ENCODE measurements at places on chromosomes 16 and 17. TPM values are rescaled to one million over a fixed set of nuclear protein-coding genes. Genes with fewer than 3 reads are reported as not detected.

- DNase-seq = no peak
Measured at GRCh38 chr17:28788100-28788499, 44.3 kb downstream of the TRAF4 start.

GRCh38 chr17:4833178-4833940 lies at the start of gene MINK1:
TSS of gene MINK1 (plus strand) at chr17:4833340. CDS start at chr17:4833584, 244 bp downstream.
- DNase-seq = peak; percentile 95

- DNase-seq = no peak
Measured at GRCh38 chr17:82846061-82846691, 6.4 kb upstream of the ZNF750 start.

OR2C1 gene
- total RNA-seq = not detected

DNA sequence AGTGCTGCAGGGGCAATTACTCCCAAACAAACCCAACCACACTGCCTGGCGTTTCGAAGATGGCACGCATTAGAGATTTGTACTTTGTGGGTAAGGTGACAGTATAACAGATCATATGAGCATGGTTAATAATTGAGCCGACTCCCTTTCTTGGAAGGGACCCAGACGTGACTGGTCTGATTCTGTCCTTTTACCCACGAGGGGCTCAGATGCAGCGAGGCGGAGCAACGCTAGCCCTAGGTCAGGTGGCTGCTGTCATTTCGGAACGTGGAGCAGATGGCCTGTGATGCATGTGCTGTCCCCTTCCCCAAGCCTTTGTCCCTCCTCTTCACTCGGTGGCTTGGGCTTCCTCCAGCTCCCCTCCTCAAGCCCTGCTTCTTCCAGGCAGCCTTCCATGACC lies 84.2 kb downstream of the SNX29 start:
- peak; percentile 98 for DNase-seq

DOK4 gene
- total RNA-seq = 21.9 TPM

PPP1R27 gene
- not detected for total RNA-seq

- no peak for DNase-seq
Measured at GRCh38 chr16:86377251-86378022, 132.9 kb upstream of the FOXF1 start.

GRCh38 chr17:12618557-12618956 lies 47.1 kb upstream of the MYOCD start:
- DNase-seq = no peak

DRC7 gene
- 0.35 TPM for total RNA-seq

LAT gene
- total RNA-seq = 48.8 TPM

TEX19 gene
- total RNA-seq = 1.9 TPM

- DNase-seq = peak; percentile 23
Measured at GRCh38 chr17:74610108-74610507, 13.4 kb downstream of the CD300E start.

DNA sequence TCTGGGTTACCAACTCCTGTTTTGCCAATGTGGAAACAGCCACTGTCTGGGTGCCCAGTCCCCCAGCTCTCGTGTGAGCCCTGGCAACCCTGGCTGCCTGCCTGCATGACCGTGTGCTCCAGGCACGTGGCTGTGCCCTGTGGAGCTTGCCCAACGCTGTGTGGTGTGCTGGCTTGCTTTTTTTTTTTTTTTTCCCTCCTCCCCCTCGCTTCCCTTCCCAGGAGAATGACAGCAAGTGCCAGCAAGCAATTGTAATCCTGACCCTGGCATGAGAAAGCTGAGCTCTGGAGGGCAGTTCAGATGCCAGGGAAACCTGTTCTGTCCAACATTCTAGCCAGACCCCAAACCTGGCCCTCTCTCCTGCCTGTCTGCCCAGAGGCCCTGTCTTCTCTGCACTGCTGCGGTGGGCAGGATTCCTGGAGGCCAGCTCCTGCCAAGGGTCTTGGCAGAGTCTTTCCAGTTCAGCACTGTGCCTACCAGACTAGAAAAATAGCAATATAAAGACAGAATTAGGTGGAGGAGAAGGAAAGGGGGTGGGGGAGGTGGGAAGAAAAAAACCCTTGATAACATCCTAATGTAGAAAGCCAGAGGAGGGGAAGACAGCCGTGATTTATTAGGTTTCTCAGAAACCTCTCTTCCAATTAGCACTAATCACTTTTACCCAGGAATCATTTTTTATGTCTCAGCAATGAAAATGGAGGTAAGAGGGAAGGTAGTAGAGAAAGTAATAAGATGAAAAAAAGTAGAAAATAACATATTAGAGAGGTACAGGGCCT lies 9.0 kb downstream of the HLF start:
- peak; percentile 14 for DNase-seq

RNF213 gene
- 35.9 TPM for total RNA-seq

TPPP3 gene
- 22.3 TPM for total RNA-seq

Measured in Caki2 (cell line).